NCI-H1930 (cell line): ENCODE measurements at places on chromosomes 5 and 9.

- no peak for DNase-seq
Measured at GRCh38 chr5:37714756-37715155, 125.1 kb downstream of the GDNF start.

DNA sequence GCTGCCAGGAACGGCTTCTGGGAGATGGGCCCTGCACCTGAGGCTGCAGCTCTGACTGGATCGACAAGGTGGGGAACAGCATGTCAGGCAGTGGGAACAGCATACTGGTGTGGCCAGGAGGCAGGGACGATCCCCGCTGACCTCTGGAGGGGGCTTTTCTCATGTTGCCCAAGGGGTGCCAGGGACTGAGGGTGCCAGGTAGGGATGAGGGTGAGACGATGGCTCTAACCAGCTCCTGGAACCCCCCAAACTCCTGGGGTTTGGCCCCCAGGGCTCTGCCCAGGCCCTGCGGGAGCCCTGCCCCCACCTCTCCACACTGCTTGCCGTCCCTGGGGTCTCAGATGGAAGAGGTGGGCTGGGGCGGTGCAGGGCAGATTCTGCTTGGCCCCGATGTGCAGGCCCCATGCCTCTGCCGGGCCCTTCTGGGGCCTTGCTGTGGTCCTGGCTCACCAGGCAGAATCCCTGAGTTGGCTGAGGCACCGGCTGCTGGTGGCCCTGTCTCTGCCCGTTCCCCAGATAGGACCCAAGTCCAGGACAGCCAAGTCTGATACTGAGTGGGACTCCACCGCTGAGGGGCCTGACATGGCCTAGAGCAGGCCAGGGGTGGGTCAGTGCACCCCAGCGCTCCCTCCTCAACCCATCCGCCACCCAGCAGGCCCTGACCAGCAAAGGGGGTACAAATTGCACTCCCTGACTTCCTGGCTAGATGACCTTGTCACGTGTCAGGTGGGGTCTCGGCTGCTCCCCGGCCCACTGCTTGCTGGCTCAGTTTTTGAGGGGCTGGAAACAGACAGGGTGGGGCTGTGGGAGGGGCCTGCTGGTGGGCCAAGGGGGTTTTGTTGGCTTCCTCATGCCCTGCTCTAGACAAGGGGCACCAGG lies 28.4 kb upstream of the RNF130 start:
- DNase-seq = no peak

- no peak for DNase-seq
Measured at GRCh38 chr9:36031774-36032555, 4.7 kb upstream of the RECK start.

- DNase-seq = no peak
Measured at GRCh38 chr5:56676091-56676768, 139.1 kb upstream of the MAP3K1 start.

DNA sequence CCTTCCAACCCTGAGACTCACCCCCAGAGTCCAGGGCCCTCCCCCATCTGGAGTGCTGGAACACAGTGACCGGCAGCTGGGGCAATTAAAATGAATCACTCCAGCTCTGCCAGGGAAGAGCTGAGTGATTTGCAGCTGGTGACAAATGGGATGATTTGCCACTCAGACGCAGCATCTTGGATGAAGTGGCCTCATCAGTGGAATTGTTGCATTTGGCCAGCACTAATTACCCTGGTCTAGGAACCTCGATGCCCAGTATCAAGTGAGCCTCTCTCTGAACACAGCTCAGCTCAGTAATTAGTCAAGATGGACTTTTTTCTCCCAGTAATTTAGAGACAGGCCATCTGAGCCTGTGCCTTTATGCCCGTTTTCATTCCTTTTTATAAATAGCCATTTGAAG lies 259.5 kb downstream of the GRIA1 start:
- no peak for DNase-seq

DNA sequence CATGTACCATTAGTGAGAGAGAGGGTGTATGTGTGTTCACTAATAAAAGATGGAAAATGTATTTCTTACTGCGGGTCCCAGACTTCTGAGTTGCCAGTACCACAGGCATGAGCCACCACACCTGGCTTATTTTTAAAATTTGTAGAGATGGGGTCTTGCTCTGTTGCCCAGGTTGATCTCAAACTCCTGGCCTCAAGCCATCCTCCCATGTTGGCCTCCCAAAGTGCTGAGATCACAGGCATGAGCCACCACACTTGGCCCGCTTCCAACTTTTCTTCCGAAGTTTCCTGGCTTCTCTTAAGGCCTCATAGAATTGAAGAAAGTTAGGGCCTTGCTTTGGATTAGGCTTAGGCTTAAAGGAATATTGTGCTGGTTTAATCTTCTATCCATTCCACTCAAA lies 40.4 kb upstream of the F2RL2 start:
- DNase-seq = no peak

- DNase-seq = no peak
Measured at GRCh38 chr5:171872666-171873065, 87.0 kb downstream of the SMIM23 start.

DNA sequence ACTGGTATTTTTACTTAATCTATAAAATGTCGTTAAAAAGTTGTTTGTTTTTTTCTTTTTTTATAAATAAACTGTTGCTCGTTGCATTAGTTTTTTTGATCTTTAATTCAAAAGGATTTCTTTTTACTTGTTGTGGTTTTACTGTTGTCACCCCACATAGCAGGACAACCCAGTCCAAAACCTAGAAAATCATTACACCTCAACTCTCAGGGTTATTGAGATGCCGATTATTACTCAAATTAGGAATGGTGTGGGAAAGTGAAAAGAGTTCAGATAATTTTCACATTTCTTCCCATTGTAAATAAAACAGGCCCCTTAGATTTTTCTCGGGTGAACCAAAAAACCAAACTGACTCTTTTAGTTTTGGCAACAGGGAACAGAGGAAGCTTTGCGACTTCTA lies 17.4 kb upstream of the CTSL start:
- no peak for DNase-seq

- no peak for DNase-seq
Measured at GRCh38 chr5:137651022-137651421, 84.9 kb downstream of the KLHL3 start.

DNA sequence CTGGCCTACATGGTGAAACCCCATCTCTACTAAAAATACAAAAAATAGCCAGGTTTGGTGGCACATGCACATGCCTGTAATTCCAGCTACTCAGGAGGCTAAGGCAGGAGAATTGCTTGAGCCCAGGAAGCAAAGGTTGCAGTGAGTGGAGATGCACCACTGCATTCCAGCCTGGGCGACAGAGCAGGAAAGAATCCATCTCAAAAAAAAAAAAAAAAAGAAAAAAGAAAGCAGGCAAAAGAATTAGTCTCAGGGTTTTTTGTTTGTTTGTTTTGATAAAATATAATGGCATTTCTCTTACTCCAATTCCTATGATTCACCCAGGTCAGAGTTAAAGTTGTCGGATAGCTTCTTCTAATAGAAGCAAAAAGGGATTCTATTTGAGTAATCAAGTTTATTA lies 67.0 kb upstream of the ATG10 start:
- no peak for DNase-seq

DNA sequence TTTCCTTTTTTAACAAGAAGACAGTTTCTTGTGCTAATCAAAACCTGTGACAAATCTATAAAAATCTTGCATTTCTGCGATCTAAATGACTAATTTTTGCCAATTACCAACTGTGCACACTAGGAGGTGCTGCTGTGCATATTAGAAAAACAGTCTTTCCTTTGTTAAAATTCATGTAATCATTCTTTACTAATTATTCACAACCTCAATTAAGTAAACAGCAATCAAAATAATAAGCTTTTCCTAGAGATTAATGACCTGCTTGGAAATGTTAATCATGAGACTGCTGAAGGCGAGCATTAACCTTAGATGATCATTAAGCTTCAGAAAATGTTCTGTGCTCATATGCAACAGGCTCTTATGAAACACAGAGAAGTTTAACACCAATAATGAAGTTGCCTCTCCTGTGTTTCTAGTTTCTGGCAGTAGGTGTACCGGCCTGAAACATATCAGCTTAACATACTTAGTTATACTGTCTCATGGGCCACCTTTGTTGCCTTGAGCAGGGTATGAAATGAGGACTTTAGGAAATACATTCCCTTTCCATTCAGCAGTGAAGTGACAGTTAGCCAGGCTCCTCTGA lies 17.7 kb downstream of the RFESD start:
- no peak for DNase-seq

- no peak for DNase-seq
Measured at GRCh38 chr5:155056644-155057269, 43.2 kb downstream of the KIF4B start.

DNA sequence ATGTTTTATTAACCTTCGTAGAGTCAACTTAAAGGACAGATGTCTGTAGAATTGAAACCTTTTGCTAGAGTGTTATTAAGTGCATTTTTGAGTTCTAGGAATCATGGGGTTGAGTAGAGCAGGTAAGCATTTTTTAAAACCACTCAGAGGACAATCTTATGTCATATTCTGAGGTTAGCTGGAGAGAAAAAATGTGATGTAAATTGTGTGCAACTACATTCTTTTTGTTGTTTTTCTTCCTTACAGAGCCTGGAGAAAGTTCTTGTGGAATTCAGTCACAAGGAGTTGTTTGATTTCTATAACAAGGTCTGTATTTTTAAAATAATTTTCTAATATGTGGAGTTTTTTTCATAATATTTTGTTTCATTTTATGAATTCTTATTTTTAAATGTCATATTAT lies 206.4 kb downstream of the COMMD10 start:
- no peak for DNase-seq

DNA sequence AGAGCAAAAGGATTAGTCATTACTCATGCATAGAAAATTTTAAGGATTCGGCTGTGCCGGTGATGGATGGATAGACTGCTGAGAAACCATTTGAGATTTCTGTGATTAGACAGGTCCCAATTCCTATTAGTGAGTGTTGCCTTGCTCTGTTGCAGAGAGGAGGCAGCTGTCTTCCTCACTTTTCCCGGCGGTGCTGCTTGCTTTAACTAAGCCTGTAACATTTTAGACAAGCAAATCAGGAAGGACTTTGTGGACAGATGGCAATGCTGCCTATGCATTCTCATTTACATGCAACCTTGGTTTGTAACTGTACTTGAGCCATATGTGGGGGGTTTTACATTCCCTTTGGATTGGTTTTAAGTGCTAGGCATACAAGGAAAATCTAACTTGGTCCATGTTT lies 1176.3 kb downstream of the CDH18 start:
- DNase-seq = no peak

- no peak for DNase-seq
Measured at GRCh38 chr5:134574521-134574920, 49.1 kb downstream of the JADE2 start.

DNA sequence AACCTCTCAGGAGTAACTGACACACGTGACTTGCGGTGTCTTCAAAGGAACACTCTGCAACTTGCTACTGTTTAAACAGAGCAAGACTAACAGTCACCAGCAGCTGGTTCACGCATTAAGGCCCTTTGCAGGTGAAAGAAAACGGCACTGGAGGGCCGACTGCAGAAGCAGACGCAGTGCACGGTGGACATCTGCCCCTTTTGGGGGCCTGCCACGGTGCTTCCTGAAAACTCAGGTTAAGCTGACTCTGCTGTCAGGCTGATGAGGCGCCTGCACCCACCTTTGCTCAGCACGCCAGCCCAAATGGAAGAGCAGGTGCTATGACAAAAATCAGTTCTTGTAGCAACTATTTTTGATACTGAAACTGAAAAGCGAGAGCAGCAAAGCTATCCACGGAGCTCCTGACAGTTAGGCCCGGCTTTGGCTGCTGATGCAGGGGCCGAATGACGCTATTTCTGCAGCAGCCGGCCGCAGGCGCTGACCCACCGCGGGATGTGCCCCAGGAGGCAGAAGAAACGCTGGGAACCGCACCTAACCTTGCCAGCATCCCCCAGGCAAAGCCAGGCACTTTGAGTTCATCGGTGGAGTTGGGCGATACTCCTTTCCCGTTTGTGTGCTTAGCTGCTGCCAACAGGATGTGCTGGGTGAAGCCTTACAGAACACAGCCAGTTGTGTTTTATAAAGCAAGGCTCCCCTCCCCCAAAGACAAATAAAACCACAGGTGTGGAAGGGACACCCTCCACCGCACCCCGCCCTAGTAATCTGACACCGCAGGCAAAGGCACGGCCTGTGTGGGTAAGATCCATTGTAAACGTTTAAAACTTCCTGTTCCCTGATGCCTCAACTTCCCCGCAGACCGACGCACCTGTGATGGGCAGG lies 21.1 kb upstream of the TERT start:
- peak; percentile 76 for DNase-seq

DNA sequence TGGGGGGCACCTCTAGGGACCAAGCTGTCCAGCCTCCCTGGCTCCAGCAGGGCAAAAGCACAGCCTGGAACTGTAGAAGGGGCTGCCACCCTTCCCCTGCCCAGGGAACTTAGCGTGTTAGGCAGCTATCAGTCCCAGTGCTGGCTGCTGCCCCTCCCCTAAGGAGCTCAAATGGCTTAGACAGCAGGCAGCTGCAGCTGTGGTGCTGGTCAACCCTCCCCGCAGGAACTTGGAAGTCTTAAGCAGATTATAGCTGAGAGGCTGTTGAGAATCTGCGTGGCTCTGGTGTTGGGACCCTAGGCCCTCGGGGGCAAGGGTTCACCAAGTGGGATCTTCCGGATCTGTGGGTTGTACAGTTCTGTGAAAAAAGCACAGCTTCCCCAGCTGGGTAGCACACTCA lies 536.5 kb upstream of the CDH10 start:
- no peak for DNase-seq

DNA sequence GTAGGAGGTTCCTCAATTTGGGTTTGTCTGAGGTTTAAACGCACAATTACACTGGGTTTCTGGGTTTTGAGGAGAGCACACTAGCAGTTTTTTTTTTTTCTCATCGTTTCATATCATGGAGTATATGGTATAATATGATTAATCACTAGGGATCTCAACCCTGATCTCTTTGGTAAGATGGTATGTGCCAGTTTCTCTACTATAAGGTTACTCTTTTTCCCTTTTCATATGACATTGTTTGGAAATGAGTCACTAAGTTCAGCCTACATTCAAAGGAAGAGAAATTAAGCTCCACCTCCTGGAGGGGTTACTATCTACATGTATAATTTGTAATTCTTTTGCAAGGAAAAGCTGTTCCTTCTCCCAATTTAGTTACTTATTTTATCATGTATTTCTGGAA lies 35.2 kb downstream of the MTRR start:
- DNase-seq = no peak

GRCh38 chr9:94533601-94534000 lies 21.3 kb upstream of the PCAT7 start:
- DNase-seq = no peak

DNA sequence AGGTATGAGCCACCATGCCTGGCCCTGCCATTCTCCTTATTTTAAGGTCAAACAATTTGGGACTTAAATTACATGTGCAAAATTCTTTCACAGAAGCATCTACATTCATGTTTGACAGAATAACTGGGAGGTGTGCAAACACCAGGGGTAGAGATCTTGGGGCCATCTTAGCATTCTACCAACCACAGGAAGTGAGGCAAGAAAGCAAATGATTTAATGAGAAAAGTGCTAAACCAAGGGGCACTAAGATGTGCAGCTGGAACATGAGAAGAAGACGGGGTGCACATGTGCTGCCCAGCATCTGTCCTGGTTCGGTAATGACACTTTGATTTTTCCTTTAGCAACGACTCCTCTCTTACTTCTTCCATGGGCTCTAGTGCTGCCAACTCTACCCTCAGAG lies 1.2 kb upstream of the F12 start:
- no peak for DNase-seq
